GM04503 (cell line): ENCODE measurements at places on chromosomes 2 and 18.

GRCh38 chr18:48278081-48278480 is 131.1 kb downstream of the ZBTB7C start:
- DNase-seq = no peak

DNA sequence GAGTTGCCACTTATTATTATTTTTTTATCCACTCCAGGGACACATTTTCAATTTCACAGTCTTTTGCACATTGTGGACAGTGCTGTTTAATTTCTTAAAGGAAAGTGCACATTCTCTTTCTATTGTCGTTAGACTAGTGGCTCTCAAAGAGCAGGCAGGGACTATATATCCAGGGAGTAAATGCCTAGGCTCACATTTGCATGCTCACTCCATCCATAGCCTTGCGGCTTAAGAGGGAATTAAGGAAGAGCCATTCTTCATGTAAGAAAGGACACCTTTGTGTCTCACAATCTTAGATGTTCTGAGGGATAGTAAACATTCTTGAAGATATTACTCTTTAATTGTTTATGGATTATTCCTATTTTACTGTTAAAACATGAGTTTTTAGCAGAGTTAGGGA is 70.8 kb downstream of the FIGN start:
- no peak for DNase-seq

DNA sequence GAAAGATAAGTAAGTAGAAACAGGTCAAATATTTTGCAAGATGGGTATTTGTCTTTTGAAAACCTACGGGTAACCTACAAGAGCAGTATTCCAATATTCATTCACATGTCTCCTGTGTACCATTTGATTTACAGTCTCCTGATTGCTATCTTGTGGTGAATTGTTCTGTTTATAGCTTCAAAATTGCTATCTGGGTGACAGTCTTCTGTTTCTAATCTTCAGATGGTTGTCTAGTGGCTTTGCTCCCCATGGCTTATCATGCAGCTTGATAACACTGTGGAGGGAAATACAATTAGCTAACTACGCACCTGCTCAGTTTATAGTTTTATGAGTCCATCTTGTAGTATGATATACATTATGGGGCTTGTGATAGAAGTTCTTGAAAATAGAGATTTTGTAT is 816.8 kb downstream of the CPS1 start:
- DNase-seq = no peak

- DNase-seq = no peak
Observed at GRCh38 chr2:45789961-45790723, 138.7 kb downstream of the PRKCE start.

GRCh38 chr18:62336618-62337017 is 11.5 kb downstream of the TNFRSF11A start:
- no peak for DNase-seq

DNA sequence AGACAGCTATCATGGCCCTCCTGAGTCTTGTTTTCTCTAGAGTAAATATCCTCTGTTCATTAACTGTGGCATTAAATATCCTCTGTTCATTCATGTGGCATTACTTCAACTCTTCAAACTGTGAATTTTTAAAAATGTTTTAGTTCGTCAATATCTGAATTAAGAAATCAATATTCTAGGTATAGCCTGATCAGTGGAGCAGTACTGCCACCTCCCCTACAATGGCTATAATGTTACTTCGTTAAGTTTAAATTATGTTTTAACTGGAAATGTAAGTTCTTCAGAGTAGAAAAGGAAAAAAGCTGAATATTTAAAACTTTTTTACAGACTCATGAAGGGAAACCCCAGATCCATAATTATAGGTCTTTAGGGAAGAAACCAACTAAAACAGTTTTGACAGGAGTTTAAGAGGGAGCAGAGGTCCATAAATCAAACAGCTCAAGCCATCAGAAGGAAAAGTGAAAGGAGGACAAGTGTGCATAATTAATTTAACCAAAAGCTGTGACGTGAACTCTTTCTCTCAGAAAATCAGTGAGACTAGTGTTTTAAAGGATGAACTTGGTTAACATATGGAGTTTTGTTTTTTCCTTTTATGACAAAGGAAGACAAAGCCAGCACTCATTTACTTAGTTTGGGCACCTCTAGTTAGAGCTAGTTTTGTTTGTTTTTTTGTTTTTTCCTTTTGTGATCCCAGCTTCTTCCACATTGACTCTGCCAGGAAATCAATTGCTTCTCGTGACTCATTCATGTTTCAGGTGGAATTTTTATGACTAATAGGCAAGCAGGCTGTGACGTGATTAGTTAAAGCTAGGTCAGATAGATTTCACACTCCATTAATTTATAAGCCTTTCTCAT is 44.9 kb downstream of the RBBP8 start:
- peak; percentile 56 for DNase-seq

DNA sequence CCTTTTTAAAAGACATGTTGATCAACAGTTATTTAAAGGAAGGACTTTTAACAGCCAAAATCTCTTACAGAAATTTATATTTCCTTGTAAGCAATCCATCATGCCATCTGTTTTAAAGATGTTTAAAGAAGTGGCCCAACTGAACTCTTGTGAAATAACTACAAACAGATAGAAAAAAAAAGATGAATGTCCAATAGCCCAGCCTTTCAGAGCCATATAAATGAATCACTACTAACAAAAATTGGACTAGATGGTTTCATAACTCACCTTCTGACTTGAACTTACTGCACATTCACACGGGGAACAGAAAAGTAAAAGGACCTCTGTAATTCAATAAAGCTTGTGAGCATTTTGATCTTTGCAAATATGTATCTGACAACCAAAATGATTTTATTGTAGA is 319.0 kb upstream of the CHAC2 start:
- DNase-seq = no peak
